ENCODE measurements at places on chromosomes 4 and X.

DNA sequence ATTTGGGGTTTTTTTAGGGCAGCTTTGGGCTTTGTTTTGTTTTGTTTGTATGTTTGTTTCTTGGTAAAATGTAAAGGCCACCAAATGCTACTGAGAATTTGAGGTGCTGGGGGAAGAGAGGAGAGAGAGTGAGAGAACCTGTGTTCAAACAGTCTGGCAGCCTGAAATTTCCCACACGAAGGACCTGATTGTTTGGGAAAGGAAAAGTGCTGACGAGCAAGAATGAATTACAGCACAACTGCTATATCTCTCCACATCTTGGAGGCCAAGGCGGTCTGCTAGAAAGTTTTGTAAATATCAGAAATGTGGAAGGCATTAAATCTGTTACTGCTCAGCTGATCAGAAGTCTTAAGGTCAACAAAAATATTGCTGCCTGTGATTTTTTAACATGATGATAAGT is 170.5 kb downstream of the PALLD start:
- DNase-seq, result no peak

DNA sequence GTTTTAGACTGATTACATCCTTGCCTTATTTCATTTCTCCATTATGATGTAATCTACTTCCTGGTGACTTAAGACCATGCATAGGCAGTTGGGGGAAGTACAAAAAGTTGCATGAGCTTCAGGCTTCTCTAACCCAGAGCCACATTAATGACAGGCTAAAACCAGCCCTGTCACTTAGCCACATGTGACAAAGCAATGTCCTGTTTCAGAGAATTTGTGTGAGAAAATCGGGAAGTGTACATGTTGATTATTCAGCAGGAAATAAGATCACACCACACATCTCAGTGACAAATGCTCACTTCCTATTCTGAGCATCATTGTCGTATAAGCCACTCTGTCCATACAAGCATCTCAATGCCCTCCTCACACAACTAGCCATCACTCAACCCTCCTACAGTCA is 98.5 kb upstream of the MAGEB16 start:
- DNase-seq, result no peak

GRCh38 chr4:109847896-109848442 is at the start of gene LRIT3:
Gene LRIT3, plus strand, starts transcription at chr4:109848107. Its CDS starts 95 bp downstream, at chr4:109848202.
- no peak for DNase-seq

GRCh38 chrX:107775734-107776511 is at the start of gene TSC22D3:
Gene TSC22D3, minus strand, starts transcription at chrX:107775787. Its CDS starts 368 bp downstream, at chrX:107775419.
- DNase-seq, result peak; percentile 19

- no peak for DNase-seq
Measured at GRCh38 chr4:134278675-134279074, 77.1 kb upstream of the PABPC4L start.

- no peak for DNase-seq
Measured at GRCh38 chr4:187364401-187364800, 631.2 kb upstream of the ZFP42 start.

DNA sequence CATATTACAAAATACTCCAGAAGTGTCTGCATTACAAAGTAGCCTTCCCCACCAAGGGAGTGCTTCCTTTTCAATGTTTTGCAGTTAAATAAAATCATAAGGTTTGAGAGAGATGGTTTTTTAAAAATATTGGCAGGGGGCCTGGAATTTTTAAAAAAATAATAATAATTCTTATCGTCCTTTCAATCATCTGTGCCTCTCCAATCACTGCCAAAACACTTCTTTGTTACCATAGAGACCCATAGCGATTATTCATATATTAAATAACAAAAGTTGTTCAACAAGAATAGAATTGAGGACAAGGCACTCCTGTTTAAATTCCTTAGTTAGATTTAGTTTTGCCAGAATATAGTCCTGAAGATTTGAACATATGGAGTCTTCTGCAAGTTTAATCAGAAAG is 203.1 kb downstream of the FAT4 start:
- no peak for DNase-seq

DNA sequence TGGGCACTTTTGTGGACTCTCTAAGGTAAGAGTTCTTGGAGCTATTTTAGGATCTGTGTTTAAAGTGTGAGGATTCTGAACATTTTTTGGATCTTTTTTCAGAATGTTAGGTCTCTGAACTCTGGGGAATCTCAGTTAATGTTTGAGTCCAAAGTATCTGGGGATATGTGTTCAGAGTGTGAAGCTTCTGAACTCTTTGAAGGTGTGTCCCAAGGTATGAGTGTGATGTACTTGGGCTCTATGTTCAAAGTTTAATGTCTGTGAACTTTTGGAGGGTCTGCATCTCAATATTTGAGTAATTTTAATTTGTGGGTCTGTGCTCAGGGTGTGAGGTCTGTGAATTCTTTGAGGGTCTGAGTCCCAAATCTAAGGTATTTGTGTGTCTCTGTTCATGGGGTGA is 35.4 kb upstream of the PAGE4 start:
- DNase-seq, result no peak

DNA sequence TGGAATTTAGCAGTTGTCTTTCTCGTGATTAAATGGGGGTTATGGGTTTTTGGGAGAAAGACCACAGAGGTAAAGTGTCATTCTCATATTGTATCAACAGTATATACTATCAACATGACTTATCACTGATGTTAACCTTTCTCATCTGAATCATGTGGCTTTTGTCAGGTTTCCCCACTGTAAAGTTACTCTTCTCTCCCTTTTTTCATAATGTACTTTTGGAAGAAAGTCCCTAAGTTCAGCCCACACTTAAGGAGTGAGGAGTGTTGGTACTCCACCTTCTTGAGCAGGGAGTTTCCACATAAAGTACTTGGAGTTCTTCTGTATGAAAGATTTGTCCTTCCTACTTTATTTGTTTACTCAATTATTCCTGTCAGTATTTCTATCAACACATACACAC is 169.9 kb downstream of the ZNF330 start:
- DNase-seq, result no peak

GRCh38 chr4:176499518-176499917 is 179.8 kb downstream of the SPCS3 start:
- no peak for DNase-seq

GRCh38 chr4:54217642-54218495 is 11.2 kb upstream of the PDGFRA start:
- DNase-seq, result no peak

DNA sequence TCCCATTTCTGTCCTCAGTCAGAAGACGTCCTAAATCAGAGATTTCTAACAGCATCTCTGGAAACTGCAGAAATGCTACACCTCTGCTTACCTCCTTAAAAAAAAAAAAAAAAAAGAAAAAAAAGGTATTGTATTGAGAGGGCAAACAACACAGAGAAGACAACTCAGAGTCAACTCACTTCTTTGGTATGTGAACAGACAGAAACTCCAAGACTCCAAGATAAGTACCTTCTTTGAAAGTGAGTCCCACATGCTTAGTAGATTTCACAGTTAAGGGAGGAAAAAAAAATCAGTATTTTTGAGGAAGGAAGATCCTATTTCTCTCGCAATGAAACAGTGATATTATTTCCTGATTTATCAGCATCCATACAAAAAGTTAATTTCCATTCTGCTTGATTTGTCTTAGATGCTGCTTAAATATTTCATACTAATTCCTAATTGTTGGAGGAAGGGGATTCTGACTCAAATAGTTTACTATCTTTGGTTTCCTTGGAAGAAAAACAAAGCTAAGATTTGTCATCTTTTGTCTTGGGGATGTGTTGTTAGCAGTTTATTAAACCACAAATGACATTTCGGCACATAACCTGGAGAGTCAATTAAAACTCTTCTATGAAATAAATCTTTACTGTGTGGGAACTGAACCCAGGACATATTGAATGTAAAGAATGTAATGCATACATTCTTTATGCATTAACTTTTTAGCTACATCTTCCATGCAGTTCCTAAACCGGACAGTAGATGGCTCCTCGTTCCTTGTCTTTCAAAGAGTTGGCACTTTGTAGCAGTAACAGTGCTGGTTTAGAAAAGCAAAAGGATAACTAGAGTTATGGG is 4.7 kb downstream of the RASGEF1B start:
- DNase-seq, result peak; percentile 63

GRCh38 chrX:9340598-9341290 is 124.1 kb upstream of the TBL1X start:
- no peak for DNase-seq

DNA sequence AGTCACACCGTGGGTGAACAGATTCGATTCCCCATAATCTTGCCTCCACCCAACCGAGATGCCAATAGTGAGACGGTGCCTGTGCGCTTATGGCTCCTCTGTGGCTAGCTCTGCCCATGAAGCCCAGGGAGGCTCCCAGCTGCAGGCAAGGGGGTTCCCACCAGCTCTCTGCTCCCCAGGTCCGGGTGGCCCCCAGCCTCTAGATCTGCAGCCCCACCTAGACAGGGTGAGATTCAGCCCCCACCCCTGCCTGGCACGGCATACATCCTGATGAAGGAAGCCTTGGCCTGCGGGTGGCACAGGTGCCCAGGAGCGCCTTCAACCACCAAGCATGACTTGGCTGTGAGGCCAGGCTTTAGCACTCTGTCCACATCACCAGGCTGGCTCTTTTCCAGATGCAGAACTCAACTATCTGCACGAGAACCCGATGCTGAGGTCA is 40.6 kb downstream of the WDR1 start:
- no peak for DNase-seq

GRCh38 chr4:5924461-5925125 is 31.7 kb upstream of the CRMP1 start:
- no peak for DNase-seq

GRCh38 chr4:85929961-85930665 is 429.7 kb downstream of the MAPK10 start:
- no peak for DNase-seq

DNA sequence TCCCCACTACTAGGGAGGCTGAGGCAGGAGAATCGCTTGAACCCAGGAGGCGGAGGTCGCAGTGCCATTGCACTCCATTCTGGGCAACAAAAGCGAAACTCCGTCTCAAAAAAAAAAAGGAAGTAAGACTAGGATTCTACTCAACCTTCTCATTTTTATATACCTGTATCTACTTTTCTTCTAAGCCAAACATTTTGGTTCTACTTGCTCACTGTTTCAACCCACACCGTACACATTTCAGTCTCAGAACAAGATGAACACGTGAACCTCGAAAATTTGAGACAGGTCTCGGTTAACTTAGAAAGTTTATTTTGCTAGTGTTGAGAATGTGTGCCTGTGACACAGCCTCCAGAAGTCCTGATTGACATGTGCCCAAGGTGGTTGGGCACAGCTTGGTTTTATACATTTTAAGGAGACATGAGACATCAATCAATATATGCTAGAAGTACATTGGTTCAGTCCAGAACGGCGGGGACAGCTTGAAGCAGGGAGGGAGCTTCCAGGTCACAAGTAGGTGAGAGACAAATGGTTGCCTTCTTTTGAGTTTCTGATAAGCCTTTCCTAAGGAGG is 3.7 kb downstream of the ADD1 start:
- no peak for DNase-seq
